ENCODE measurements at places on chromosomes 1 and 21.

- DNase-seq: no peak
These were observed 13.8 kb downstream of the SLC35E2B start for GRCh38 chr1:1678581-1679380.

DNA sequence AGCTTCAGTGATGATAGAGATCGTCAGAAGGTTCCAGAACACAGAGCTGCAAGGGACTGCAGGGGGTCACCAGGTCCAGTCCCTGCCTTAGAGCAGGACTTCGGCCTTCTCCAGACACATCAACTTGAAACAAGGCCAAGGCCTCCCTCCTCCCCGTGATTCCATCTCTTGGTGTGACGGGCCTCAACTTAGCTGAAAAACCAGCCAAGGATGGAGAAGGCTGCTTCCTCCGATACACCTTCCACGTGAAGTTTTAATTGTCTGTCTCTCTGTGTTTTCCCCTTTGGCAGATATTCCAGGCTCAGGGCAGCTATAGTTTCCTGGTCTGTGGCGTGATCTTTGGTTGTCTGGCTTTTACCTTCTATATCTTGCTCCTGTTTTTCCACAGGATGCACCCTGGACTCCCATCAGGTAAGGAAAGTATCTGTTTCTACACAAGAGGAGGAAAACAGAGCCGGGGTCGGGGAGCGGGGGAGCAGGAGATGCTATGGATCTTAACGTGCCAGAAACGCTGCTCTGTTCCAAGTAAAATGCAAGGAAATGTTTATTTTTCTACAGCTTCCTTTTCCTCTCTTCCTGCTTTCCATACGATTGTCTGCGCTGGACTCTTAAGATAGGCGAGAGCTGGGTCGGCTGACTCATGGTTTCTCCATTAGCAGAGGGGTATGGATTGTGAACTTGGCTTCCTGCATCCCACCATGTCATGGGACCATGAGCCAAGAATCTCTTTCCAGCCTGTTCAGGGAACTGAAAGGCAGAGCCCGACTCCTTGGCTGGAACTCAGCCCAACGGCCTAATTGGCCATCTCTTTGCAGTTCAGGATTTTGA, 32.8 kb downstream of the ELK4 start:
- no peak for DNase-seq

GRCh38 chr1:205933671-205934618, 9.3 kb downstream of the SLC26A9 start:
- no peak for DNase-seq

GRCh38 chr1:169802888-169803287, 8.2 kb upstream of the METTL18 start:
- DNase-seq: no peak

GRCh38 chr1:200231787-200232231, 178.0 kb downstream of the ZNF281 start:
- no peak for DNase-seq

GRCh38 chr1:156102633-156103511, 11.6 kb upstream of the LMNA start:
- no peak for DNase-seq

DNA sequence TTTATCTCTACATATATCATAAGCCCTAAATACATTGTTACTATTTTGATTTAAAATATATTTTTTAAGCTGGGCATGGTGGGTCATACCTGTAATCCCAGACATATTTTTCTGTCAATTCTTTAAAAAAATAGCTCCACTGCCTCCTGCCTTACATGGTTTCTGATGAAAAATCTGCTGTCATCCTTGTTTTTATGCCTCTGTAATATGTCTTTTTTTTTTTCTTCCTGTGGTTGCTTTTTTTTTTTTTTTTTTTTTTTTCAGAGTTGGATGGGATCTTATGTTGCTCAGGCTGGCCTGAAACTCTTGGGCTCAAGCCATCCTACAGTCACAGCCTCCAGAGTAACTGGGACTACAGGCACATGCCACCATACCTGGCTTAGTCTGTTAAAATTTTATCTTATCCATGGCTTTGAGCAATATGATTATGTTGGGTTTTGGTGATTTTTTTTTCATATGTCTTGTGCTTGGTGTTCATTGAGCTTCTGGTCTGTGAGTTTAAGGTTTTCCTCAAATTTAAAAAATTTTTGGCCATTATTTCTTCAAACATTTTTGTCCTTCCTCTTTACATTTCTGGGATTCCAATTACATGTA, 12.4 kb upstream of the EDARADD start:
- no peak for DNase-seq

DNA sequence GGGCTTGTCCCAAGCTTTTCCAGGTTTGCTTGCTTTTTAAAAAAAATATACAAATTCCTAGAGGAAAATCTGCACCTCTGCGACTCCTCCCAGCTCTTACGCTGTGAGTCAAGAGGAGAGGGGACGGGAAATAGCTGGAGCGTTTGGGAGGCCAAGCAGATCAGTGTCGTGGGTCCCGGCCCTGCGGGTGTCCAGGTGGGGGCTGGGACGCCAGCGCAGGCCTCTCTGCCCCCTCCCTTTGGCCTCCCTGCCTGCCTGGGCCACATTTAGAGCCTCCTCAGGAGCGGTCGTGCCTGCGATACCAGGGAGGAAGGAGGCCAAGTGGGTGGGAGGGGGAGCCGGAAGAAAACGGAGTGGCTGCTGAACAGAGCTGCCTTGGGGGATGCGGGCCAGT, 9.0 kb downstream of the WNT4 start:
- no peak for DNase-seq
